ENCODE measurements at places on chromosomes 6 and 20.

GRCh38 chr6:38714239-38715015 lies 684 bp upstream of the DNAH8 start:
- no peak overlapping the region for H3K27ac ChIP-seq
- H3K36me3 ChIP-seq = no peaks in the 10 kb centered on the region
- no peak overlapping the region for H3K4me3 ChIP-seq
- no peak for DNase-seq

- no peaks in the 10 kb centered on the region for H3K36me3 ChIP-seq
- no peaks in the 10 kb centered on the region for H3K27me3 ChIP-seq
- H3K4me3 ChIP-seq = no peak overlapping the region
- H3K27ac ChIP-seq = no peak overlapping the region
These were observed 39.9 kb downstream of the SGK1 start for GRCh38 chr6:134278000-134278399.

GRCh38 chr6:52317841-52318581 lies 33.5 kb upstream of the MCM3 start:
- H3K4me3 ChIP-seq = no peak overlapping the region
- H3K27ac ChIP-seq = no peak overlapping the region
- no peaks in the 10 kb centered on the region for H3K4me1 ChIP-seq
- no peaks in the 10 kb centered on the region for H3K27me3 ChIP-seq
- DNase-seq = no peak
- H3K36me3 ChIP-seq = no peaks in the 10 kb centered on the region

DNA sequence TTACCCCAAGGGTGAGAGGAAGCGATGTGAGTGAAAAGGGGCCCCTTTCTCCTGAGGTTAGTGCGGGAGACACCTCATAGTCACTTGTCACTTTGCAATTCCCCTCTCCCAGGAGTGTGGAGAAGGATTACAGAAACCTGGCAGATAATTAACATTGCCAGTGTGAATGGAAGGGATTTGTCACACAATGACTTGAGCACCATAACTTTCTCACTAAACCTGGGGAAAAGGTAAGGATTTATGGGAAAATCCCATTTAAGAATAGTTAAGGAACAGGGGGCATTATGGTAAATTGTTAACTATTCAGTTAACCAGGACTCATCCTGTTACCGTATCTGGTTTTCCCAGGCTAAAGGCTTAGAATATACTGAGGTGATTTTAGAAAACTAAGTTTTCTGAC lies 219.5 kb upstream of the JAG1 start:
- H3K36me3 ChIP-seq = no peaks in the 10 kb centered on the region
- H3K4me1 ChIP-seq = no peaks in the 10 kb centered on the region
- no peaks in the 10 kb centered on the region for H3K27me3 ChIP-seq
- no peak overlapping the region for H3K4me3 ChIP-seq

DNA sequence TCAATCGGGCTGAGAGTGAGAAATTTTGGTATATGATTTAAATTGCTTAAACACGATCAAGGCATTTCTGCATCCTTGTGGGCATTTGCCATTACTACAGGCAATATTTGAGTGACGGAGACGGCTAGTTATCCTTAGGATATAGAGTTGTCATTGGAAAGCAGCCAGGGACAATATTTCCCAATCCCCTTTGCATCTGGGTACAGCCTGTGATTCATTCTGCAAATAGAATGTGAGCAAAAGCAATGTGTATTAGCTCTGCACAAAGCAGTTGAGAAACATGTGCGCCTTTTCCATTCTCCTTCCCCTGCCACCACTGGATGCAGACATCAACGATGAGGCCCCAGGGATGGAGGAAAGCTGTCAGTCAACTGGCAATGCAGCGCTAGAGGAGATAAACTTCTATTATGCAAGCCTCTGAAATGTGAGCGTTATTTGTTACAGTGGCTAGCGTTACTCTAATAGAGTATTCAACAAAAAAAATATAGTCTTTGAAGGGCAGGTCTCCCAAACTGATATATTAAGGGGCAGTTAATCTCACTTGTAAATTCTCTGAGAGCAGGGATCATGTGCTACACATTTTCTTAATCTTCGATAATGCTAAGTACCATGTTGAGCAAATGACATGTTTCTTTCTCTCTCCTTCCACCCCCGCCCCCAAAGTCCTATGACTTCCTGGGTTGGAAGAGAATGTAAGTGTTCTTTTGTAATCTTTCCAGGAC lies 37.1 kb upstream of the NCOA3 start:
- no peaks in the 10 kb centered on the region for H3K27me3 ChIP-seq
- H3K36me3 ChIP-seq = no peaks in the 10 kb centered on the region
- H3K4me3 ChIP-seq = no peak overlapping the region
- no peaks in the 10 kb centered on the region for H3K4me1 ChIP-seq

GRCh38 chr20:31679357-31680285 lies 41.9 kb downstream of the COX4I2 start:
- peak overlapping the region; percentile 81 for H3K27ac ChIP-seq
- H3K27me3 ChIP-seq = no peaks in the 10 kb centered on the region
- H3K36me3 ChIP-seq = peaks cover 40% of the 10 kb centered on the region
- no peak for DNase-seq

DNA sequence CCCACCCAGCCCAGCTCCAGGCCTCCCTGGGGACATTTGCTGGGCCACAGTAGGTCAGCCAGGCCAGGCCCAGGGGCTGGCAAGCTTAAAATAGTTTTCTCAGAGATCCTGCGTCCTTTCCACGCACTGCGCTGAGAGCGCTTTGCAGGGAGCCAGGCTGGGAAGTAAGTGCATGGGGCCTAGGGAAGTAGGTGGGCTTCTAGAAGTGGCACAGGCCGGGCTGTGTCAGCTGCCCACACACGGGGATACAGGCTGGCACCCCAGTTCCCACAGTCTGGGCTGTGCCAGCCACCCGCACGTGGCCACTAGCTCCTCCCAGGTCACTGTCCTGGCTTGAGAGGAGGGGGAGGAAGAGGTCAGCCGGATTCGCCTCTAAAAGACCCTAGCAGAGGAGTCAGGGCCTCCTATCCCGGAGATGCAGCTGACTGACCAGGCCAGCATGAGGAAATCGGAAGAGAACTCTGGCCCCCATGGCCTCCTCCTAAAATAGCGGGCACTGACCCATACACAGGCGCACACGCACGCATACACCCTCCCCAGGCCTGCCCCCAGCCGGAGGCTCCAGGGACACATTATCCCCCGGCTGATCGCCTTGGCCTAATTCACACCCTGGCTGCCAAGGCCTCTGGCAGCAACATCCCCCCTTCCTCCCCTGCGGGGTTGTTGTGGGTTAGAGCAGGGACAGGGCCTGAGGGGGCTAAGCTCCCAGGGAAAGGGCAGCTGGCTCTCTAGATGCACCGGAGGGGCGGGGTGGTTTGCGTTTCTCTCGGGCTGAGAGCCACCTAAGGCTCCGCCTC lies 5.4 kb downstream of the SLCO4A1 start:
- H3K27ac ChIP-seq = no peak overlapping the region
- no peak overlapping the region for H3K4me3 ChIP-seq
- DNase-seq = no peak
- H3K36me3 ChIP-seq = peaks cover 2% of the 10 kb centered on the region
- H3K4me1 ChIP-seq = peaks cover 29% of the 10 kb centered on the region
- H3K27me3 ChIP-seq = peaks cover 12% of the 10 kb centered on the region

DNA sequence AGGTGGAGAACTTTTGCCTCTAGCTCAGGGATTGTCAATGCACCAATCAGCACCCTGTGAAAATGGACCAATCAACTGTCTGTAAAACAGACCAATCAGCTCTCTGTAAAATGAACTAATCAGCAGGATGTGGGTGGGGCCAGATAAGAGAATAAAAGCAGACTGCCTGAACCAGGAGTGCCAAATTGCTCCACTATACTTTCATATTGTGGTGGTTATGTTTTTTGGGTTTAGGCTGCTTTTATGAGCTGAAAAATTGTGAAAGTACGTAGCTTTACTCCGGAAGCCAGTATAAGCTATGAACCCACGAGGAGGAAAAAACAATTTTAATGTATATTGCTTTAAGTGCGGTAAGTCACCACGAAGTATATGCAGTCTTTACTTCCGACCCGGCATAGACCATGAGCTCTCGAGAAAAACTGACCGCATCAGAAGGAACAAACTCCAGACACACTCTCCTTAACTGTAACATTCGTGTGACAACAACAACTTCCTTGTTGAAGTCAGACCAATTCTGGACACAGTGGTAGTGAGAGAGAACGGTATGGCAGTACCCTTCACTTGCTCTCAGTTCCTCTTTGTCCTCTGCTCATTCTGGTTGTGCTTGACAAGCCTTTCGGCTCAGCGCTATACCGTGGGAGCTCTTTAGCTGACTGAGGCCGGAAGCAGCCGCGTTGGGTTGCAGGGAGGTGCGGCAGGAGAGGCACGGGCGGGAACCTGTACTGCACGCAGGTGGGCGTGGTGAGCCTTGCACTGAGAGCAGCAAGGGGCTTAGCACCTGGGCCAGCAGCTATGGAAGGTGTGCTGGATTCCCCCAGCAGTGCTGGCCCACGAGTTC lies 81.9 kb upstream of the E2F3 start:
- no peaks in the 10 kb centered on the region for H3K27me3 ChIP-seq
- DNase-seq = peak; percentile 63
- no peaks in the 10 kb centered on the region for H3K4me1 ChIP-seq
- H3K27ac ChIP-seq = peak overlapping the region; percentile 80
- H3K36me3 ChIP-seq = no peaks in the 10 kb centered on the region

DNA sequence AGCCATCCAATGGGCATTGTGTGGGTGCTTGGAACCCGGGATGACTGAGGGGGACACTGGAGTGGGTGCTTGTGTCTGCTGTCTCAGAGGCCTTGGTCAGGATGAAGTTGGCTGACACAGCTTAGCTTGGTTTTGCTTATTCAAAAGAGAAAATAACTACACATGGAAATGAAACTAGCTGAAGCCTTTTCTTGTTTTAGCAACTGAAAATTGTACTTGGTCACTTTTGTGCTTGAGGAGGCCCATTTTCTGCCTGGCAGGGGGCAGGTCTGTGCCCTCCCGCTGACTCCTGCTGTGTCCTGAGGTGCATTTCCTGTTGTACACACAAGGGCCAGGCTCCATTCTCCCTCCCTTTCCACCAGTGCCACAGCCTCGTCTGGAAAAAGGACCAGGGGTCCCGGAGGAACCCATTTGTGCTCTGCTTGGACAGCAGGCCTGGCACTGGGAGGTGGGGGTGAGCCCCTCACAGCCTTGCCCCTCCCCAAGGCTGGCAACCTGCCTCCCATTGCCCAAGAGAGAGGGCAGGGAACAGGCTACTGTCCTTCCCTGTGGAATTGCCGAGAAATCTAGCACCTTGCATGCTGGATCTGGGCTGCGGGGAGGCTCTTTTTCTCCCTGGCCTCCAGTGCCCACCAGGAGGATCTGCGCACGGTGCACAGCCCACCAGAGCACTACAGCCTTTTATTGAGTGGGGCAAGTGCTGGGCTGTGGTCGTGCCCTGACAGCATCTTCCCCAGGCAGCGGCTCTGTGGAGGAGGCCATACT lies 49.4 kb downstream of the PYGB start:
- no peak overlapping the region for H3K4me3 ChIP-seq
- no peak for DNase-seq
- H3K36me3 ChIP-seq = peaks cover 23% of the 10 kb centered on the region
- no peaks in the 10 kb centered on the region for H3K27me3 ChIP-seq

DNA sequence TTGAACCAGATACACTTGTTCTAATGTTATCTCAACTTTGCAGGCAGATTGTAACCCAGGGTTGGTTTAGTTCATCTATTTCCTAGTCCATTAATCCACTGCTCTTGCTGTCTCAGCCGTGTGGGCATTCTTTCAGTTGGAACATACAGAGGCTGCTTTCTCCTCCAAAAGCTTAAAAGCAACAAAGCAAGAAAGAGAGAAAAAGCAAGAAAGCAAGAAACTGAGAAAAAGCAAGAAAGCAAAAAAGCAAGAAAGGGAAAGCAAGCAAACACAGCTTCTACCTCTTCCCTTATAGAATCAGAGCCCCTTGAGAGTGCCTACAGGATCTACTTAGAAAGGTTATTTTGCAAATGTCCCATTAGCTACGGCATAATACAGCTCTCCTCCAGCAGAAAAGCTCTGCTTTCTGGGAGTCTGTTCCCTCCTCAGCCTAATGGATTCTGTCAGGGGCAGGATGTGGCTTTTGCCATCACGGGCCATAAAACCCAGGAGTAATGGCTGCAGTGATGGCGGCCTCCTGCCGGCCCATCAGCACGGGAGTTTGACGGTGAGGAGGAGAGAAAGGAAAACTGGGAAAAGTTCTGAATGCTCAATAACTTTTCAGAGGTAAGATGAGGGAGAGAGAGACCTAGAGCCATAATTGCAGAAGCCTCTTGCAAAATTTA lies 156.8 kb upstream of the JARID2 start:
- no peaks in the 10 kb centered on the region for H3K4me1 ChIP-seq
- H3K27ac ChIP-seq = no peak overlapping the region
- no peak overlapping the region for H3K4me3 ChIP-seq
- DNase-seq = no peak

- H3K4me1 ChIP-seq = peaks cover 8% of the 10 kb centered on the region
- H3K4me3 ChIP-seq = no peak overlapping the region
- peaks cover 7% of the 10 kb centered on the region for H3K36me3 ChIP-seq
- no peak for DNase-seq
- peaks cover 10% of the 10 kb centered on the region for H3K27me3 ChIP-seq
These were observed 125.1 kb downstream of the TOX2 start for GRCh38 chr20:44039741-44040140.

DNA sequence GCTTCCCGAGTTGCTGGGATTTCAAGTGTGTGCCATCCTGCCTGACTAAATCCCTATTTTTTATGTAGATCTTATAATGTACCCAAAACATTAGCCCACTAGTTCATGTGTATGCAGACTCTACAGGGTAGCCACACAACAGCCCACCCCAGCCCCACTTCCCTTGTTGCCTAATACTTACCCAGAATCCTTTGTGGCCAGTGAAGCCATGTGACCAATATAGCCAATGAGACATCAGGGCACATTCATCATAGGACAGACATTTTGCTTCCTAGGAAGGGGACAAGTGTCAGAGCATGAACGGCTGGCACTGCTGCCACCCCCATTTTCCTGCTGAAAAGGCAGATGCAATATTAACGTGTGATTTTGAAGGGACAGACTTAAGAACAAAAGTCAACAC lies 36.0 kb upstream of the TCP11 start:
- H3K27me3 ChIP-seq = peaks cover 14% of the 10 kb centered on the region
- H3K27ac ChIP-seq = no peak overlapping the region
- no peak overlapping the region for H3K4me3 ChIP-seq
- peaks cover 5% of the 10 kb centered on the region for H3K4me1 ChIP-seq
- H3K36me3 ChIP-seq = no peaks in the 10 kb centered on the region

GRCh38 chr6:168941036-168941435 lies 312.6 kb downstream of the THBS2 start:
- H3K4me1 ChIP-seq = no peaks in the 10 kb centered on the region
- no peak for DNase-seq
- no peaks in the 10 kb centered on the region for H3K27me3 ChIP-seq
- H3K36me3 ChIP-seq = no peaks in the 10 kb centered on the region
- H3K4me3 ChIP-seq = no peak overlapping the region
- H3K27ac ChIP-seq = no peak overlapping the region

DNA sequence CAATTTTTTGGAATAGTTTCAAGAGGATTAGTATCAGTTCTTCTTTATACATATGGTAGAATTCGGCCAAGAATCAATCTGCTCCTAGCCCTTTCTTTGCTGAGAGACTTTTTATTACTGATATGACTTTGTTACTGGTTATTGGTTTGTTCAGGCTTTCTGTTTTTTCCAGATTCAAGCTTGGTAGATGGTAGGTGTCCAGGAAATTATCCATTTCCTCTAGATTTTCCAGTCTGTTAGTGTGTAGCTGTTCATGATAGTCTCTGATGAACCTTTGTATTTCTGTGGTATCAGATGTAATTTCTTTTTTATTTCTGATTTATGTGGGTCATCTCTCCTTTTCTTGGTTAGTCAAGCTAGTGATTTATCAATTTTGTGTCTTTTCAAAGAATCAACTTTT lies 167.6 kb downstream of the GMDS start:
- peaks cover 11% of the 10 kb centered on the region for H3K4me1 ChIP-seq
- no peak for DNase-seq
- H3K27ac ChIP-seq = no peak overlapping the region
- H3K36me3 ChIP-seq = no peaks in the 10 kb centered on the region
- H3K4me3 ChIP-seq = no peak overlapping the region
- no peaks in the 10 kb centered on the region for H3K27me3 ChIP-seq

- no peak for DNase-seq
- H3K4me1 ChIP-seq = peaks cover 22% of the 10 kb centered on the region
- H3K4me3 ChIP-seq = no peak overlapping the region
- peaks cover 4% of the 10 kb centered on the region for H3K27me3 ChIP-seq
These were observed 2.7 kb downstream of the HIVEP2 start for GRCh38 chr6:142942238-142942637.
